Activated CD8-positive, alpha-beta memory T cell treated with anti-CD3 and anti-CD28 coated beads for 4 hours (primary cell): ENCODE measurements at places on chromosomes 5 and 9.

DNA sequence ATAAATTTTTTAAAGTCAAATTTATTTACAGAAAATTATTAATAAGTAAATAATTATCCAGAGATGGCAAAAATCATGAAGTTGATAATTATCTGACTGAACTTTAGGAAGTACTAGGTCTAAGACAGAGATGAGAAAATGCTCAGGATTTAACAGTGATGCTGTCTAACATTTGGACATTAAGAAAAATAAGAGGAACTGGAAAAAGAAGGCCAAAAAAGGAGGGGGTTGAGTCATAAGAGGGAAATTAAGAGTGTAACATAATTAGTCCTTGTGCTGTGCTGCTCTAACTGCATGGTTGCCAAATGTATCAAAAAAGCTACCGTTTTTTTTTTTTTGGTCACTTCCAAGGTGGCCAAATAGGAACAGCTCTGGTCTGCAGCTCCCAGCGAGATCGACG, 35.4 kb upstream of the TUT7 start:
- no peak for DNase-seq

DNA sequence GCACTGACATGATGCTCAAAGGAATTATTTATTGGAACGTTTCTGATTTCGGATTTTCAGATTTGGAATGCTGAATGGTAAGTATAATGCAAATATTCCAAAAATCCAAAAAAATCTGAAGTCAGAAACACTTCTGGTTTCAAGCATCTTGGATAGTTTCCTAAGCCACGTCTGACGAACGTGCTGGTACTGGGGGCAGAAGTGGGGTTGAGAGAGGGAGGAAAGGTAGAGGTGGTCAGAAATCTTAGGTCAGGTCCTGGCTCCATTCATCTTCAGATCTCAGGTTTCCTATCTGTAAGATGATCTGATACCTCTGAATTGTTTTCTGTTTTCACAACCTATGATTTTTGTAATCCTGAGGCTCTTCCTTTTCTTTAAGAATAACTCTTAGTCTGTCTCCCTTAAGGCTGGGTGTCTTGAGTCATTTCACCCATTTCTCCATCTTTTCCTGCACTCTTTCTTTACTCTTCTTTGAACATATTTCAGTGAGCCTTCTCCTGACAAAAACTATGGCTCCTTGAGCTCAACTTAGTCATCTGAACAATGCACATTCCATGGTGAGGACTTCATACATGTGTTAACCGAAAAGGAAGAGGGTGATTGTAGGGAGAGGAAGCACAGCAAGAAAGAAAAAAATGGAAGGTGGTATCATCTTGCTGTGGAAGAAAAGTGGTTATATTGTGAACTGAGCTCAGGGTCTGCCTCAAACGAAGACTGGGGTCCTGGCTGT, 3.3 kb downstream of the SGCD start:
- no peak for DNase-seq

DNA sequence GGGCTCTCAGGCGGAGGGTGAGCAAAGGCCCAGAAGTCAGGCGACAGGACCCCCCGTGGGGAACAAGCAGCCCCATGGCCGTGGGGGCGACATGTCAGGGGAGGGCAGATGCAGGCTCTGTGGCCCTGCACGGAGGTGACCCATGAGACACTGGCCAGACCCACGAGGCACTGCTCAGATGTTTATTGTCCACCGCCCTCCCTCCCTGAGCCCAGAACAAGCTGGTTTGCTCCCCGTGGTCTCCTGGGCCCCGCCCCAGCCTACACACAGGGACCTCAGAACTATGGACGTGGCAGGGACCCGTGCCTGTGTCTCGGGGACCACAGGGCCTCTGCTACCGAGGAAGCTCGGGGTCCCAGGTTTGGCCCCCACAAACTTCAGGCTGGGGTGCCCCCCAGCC, 1.9 kb downstream of the FUT7 start:
- no peak for DNase-seq

- DNase-seq, result no peak
Observed at GRCh38 chr5:171295801-171296200, 13.2 kb upstream of the TLX3 start.

DNA sequence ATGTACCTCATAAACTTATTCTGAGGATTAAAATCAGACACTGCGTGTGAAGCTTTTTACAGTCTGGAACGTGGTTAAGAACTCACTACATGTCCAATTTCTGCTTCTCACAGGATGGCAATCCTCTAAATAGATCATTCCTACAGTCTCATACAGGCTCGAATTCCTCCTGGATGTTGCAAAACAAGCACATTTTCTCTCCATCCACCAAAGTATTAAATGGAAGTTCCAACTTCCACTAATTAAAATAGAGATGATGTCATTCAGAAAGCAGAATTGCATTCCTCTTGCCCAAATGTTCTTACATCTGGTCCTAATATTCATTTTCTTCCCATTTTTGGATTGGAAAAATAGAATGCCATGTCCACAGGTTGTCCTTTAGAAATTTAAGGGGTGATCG, 145.5 kb upstream of the PCA3 start:
- DNase-seq, result no peak
